ENCODE measurements at places on chromosomes 7 and 10.

DNA sequence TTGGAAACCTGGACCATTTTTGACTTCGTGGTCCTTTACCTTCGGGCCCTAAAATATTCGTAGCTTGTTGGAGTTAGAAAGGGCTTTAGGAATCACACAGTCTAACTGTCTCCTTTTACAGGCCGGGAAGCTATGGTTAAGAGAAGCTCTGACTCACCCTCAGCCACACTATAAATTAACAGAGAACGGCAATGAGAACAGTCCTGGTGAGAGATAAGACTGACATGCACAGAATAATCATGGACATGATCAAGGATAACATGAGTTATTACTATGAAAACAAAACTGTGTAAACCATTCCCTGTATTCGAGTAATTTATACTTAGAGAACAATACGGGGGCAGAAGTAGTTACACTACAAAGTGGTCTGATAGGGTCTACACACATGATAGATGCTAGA lies 162.5 kb upstream of the MALRD1 start:
- no peak for DNase-seq

DNA sequence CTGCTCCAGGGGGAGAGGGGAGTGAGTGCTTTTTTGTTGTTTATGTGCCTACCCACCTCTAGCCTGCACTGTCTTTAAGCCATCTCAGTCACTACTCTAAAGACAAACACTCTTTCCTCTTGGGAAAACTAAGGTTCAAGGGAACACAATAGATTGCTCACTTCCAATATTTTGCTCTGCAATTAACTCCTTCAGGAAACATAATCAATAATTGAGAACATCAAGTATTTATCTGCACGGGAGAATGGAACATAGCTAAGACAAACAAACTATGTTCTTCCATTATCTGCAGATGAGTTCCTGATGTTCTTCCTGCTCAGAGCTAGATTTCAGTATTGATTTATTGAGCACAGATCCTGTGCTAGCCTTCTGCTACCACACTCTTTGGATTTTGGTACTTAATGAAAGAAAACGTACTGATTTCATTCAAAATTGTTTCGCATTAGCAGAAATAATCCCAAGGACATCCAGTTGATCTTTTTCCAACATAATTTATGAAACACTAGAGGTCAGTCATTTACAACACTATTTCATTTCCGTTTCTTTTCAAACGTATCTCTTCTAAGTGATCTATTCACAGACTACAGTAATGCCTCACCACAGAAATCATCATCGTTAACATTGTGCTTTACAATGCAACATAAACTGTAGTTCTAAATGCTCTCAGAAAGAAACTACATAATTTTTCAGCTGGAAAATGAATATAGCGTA lies 8.3 kb downstream of the NEBL start:
- no peak for DNase-seq

GRCh38 chr10:128709686-128710085 lies 583.5 kb upstream of the MKI67 start:
- DNase-seq = no peak

DNA sequence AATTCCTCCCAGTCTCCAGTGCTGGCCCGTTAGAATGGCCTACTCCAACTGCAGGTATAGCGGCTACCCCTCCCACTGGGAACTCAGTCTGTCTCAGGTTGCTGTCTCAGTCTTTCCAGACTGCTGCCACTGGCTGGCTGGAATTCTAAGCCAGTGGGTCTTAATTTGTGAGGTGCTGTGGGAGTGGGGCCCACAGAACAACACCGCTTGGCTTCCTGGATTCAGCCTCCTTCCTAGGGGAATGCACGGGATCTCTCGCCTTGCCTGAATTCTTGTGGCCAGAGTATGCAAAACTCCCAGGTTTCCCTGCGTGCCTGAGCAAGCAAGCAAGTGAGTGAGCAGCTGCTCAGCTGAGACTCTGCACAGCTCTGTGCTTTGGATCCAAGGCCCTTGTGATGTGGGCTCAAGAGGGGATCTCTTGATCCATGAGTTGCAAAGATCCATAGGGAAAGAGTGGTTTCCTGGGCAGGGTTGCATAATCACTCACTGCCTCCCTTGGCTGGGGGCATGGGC lies 41.5 kb upstream of the GPR141 start:
- DNase-seq = no peak

DNA sequence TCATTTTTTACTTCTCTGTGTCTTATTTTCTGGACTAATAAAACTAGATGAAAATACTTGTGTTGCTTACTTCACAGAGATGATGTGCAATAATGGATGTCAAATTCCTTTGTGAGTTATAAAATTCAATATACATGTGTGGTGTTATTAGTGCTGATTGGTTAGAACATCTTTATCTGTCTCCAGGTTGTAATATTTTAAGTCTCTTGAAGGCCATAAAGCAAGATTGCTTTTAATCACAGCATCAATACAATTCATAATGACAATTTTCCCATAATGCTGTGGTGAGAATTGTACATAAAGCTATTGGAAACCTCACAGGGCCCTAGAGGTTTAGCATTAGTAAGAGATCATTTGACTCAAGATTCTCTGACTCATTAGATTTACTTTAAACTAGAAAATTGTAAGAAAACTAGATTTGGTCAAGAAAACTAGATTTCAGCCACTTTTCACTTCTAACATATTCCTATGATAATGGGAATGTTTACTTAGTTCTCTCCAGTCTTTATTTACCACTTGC lies 963.7 kb downstream of the REEP3 start:
- DNase-seq = no peak

DNA sequence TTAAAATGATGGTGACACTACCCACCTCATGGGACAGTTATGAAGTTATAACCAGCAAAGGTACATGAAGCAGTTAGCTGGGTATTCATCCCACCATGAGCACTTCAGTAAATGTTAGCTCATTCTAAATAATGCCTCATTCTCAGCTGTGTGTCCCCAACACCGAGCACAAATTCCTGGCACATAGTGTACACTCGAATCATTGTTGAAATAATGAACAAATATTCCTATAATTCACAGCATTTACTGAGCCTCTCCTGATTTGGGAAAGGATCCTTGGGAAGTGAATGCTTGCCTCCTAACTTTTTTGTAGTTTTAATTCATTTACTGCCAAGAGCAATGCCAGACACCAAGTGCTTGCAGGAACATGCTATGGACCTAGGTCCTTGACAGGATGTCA lies 235.2 kb downstream of the DGKI start:
- DNase-seq = no peak

DNA sequence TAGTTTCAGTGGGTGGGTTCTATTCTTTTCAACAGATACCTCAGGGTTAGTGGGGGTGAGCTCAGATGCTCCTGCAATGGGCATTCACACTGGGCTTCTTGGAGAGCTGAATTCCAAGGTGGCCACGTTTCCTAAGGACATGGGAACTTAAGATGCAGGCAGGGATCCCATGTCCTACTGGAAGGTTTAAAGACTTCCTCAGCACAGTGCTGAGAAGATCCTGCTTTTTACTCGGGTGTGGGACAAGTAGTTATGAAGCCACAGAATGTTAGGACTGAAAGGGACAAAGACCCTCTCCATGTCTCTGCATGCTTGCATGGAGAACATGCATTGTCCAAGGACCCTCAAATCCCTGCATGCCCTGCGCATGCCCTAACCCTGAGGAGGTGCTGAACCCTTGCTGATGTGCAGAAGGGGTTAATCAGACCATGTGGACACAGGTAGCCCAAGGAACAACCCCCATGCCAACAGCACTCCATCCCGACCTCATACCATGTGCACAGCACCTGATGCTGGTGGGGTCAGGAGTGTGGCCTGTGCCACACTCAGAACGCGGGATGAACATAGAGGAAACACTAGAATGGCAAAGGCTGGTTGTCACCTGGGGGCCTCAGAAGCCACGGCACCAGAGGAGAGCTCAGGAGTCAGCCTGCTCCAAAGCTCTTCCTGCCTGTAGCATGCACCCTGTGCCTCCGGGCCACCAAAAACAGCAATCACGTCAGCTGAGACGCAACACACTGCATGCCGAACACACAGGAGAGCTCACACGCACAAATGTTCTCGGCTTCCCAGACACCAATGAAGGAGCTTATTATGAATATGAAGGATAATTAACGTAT lies 15.2 kb downstream of the IL2RA start:
- no peak for DNase-seq

GRCh38 chr10:77248104-77248790 lies 389.4 kb downstream of the KCNMA1 start:
- DNase-seq = peak; percentile 38

GRCh38 chr10:133394801-133395221 lies 854 bp downstream of the MTG1 start:
- DNase-seq = no peak

- no peak for DNase-seq
Measured at GRCh38 chr7:129055294-129055816, 444 bp upstream of the TNPO3 start.

DNA sequence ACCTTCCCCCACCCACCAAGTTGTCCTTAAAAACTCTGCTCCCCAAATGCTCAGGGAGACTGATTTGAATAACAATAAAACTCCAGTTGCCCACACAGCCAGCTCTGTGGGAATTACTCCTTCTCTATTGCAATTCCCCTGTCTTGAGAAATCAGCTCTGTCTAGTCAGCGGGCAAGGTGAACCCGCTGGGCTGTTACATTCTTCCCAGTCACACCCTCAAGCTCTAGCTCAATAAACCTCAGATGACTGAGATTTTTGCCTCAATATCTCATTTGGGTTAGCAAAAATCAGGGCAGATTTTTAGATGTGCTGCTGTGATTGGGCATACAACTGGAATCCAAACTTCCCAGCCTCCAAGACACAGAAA lies 32.9 kb downstream of the SVOPL start:
- DNase-seq = no peak

DNA sequence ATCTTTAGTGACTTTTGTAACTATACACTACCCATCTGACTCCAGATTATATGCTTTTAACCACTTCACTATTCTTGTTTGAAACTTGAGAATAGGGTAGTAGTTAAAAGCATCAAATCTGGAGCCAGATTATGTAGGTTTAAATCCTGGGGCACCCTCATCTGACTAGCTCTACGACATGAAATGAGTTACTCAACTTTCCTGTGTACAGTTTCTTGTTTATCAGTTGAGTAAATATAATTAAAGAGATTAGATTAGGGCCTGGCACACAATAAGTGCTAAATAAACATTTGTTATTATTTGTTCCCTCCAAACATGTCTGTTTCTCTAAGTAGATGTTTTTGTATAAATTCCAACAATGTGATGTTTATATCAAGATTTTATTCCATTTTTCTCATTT lies 485.3 kb upstream of the LRRTM3 start:
- DNase-seq = no peak

DNA sequence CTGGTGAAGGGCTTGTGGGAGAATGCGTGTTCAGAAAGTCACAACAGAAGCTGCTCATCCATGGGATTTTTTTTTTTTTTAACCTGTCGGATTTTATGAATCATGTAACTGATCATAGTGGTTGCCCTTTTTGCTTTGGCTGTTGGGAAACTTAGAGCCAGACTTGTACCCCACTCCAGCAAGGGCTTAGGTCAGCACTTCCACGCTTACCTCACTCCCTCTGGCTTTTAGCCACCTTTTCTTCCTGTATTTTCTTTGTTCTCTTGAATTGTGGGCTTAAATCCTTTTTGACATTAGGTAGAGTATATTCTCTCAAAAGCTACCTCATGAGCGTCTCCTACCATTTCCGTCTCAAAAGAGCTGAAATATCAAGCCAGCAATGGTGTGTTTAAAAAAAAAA lies 113.6 kb upstream of the BTBD16 start:
- DNase-seq = no peak

GRCh38 chr10:54133203-54133602 lies 667.8 kb downstream of the PCDH15 start:
- DNase-seq = no peak

DNA sequence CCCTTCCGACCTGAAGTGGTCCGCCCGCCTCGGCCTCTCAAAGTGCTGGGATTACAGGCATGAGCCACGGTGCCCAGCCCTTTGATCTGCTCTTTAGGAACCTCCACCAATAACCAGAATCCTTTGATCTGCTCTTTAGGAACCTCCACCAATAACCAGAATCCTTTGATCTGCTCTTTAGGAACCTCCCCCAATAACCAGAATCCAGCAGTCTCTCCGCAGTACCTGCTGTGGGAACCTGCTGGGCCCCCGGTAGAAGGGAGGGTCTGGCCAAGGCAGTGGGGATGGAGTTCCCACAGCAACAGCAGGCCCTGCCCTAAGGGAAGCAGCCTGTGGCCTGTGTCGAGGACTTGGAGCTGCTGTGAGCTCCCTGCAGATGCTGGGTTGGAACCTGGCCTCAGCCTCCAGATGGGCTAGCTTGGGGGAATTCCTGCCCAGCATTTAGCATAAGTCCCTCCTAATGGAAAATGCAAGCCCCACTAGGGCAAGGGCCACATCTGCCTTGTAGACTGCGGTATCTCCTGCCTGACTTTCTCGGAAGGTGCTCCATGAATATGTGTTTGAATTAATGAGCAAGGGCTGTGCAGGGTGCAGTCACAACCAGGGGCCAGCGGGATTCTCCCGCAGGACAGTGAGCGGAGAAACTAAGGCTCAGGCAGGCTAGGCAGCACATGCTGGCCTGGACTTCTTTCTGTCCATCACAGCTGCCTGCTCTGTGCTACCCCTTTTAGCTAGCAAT lies 165.8 kb downstream of the UBE2H start:
- DNase-seq = no peak

All from femur (tissue), 1 donor.